ENCODE measurements at places on chromosomes 1 and 21. TPM values are rescaled to one million over a fixed set of nuclear protein-coding genes. Genes with fewer than 3 reads are reported as not detected.

GRCh38 chr1:160058087-160058486, 11.9 kb downstream of the KCNJ10 start:
- DNase-seq = no peak

GRCh38 chr1:936348-937264, 12.9 kb downstream of the SAMD11 start:
- DNase-seq = no peak

Gene LCA5L
- polyA plus RNA-seq = 4.0 TPM

GRCh38 chr1:243469497-243469896, 213.7 kb downstream of the SDCCAG8 start:
- DNase-seq = no peak

Gene VWA5B1
- 1.9 TPM for polyA plus RNA-seq

Gene LAPTM5
- 15.8 TPM for polyA plus RNA-seq

Gene MSH4
- 0.39 TPM for polyA plus RNA-seq

GRCh38 chr1:158274797-158275196, 14.9 kb upstream of the CD1C start:
- DNase-seq = no peak

DNA sequence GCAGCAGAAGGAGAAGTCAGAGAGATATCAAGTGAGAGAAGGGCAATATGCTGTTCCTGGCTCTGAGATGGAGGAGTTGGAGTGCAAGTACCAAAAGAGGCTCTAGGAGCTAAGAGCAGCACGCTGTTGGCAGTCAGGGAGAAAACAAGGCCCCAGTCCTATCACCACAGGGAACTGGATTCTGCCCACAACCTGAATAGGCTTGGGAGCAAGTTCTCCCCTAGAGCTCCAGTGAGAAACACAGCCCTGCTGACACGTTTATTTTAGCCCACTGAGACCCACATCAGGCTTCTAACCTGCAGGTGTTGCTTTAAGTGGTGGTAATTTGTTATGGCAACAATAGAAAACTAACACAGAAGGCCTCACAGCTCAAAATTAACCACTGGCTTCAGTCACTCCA, 31.8 kb upstream of the ZNF644 start:
- DNase-seq = no peak

DNA sequence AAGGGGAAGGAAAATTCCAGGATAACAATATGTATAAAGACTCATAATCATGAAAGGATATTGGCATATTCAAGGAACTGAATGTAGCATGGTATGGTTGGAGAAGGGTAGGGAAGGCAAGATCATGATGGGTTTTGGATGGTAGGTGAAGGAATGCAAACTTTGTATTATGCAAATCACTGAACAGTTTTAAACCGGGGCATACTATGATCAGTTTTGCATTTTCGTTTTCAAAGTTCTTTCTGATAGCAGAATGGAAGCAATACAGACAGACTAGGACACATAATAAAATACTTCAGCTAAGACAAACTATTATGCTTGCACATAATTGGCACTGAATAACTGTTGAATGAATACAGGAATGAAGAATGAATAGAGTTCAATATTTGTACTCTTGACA, 14.5 kb upstream of the CTH start:
- DNase-seq = no peak

DNA sequence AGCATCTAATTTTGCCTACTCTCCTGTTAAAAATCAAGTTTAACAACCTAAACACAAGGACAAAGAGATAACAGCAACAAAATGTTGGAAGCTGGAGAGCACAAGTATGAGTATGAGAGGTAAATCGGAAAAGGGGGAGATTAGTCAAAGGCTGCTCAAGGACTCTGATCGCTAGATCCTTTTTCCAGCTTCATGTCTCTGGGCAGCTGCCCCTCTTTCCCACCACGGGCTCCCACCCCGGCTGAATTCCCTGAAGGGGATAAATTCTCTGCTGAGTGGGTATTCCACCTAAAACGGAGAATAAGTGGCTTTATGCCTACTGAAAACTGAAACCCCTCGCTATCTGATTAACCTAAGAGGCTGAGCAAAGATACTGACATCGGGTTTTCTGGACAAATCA, 696 bp upstream of the CTBS start:
- DNase-seq = no peak

DNA sequence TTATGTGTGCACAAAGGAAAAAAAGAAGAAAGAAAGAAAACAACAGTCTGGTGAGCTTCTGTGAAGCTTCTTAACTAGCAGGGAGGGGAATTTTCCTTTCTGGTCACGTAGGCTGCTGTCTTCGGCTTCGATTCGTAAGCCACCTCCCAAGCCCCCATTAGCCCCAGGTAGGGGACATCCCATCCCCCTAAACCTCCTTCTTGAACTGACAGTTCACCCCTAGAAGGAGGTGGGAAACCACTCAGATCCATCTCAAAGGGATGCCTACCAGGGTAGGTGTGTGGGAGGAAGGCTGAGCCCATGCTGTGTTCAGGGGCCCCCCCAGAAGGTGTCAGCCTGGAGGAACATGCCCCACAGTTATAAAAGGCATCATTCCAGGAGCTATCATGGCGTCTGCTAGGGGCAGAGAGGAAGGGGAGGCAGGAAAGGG, 25.8 kb downstream of the CD247 start:
- DNase-seq = no peak

Gene HPCAL4
- 0.89 TPM for polyA plus RNA-seq

- DNase-seq = no peak
Measured at GRCh38 chr1:42970143-42970542, 11.5 kb upstream of the SLC2A1 start.

- DNase-seq = no peak
Measured at GRCh38 chr1:30536530-30536929, 186.9 kb downstream of the MATN1 start.

DNA sequence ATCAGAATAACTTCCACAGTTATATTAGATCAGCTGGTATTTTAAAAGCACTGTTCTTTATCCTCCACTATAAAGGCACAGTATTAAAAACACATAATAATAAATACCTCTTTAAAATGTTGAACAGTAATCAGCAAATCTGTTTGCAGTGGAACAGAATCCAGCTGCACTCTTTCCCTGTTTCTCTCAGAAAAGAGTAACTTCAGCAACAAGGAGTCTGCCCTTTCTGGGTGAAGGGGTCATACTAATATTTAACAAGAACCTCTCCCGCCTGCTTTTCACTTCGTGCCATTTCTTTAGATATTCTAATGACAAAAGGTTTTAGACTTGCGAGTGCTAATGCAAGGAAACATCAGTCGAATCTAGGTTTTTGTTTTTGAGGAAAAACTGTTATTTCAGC, 194.2 kb upstream of the FMN2 start:
- DNase-seq = no peak

DNA sequence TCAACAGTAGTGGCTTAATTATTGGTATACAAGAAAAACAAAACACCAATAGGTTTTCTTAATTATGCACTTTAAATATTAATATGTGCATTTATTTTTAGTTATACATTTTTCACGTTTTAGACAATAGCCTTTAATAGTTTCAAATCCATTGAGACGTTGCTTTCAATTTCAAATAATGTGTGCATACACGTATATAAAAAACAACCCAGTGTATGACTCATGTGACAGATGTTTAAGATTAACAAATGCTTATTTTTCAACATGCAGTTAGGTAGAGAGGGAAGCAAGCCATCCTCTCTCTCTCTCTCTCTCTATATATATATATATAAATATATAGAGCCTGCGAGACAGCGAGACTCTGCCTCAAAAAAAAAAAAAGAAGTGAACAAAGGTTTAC, 24.3 kb downstream of the EYA3 start:
- no peak for DNase-seq

DNA sequence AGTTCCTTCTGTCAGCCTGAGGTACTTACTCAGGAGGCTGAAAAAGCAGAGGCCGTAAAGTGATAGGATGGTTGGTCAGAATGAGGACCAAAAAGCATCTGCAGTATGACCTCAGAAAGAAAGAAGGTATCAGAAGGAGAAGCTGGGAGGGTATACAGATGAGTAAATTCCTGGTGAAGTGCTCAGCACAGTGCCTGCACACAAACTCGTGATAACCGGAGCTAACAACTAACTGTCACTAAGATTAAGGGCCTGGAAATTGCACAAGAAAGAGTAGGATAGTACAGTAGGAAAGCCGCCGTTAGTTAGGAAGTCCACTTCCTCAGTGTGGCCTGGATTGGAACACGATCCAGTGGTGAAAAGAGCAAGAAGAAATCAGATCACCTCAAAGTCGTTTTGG, 62.6 kb downstream of the VPS26C start:
- no peak for DNase-seq

DNA sequence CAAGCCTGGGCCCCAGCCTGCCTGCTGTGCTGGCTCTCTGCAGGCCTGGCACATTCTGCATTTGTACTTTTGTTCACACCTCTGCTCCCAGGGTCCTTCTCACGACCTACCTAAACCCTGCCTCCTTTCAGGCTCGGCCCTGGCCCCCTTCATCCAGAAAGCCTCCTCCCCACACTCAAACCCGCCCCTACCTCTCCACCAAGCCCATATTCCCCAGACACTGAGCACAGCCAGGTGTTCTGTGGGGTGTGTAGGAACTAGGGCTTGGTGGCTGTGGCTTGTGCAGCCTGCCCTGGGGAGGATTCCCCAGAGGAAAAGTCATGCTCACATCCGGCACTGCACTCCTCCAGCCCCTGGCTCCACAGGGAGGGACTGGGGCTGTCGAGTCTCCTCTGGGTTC, 8.2 kb upstream of the MIXL1 start:
- DNase-seq = no peak

Gene LSS
- polyA plus RNA-seq = 30.2 TPM

DNA sequence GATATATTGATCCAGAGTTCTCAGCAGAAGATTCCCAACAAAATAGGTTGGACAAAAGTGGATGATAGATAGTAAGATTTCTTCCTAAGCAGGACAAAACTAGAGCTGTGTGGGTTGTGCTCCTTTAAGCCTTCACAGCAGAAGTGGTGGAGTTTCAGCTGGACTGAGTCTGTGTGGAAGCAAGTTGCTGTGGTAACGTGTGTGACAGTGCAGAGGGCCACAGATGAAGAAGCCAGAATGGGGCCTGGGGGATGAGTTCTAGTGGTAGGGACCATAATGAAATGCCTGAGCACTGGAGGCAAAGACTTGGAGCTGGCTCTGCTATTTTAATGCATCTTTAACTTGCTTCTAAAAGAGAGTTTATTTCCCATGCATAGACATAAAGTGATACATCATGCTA, 238.7 kb upstream of the POGK start:
- DNase-seq = no peak

Measured in left renal pelvis (tissue), 4 donors.